Adipocyte (in vitro differentiated cells): ENCODE measurements at places on chromosomes 7 and 10.

- no peak for DNase-seq
These were observed 28.9 kb downstream of the ADD3 start for GRCh38 chr10:110036640-110037039.

- peak; percentile 89 for DNase-seq
These were observed 34.3 kb downstream of the HTRA1 start for GRCh38 chr10:122495406-122496340.

DNA sequence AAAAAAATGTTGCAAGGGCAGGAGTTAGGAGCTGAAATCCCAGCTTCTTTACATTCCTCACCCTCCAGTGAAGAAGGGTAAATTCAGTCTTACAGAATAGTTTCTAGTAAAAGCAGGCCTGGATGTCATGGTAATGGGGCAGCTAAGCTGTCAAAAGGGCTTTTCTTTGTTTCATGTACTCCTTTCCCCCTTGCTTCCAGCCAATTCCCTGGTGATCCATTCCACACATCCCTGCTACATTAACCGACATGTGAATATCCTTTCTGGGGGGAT lies 36.0 kb downstream of the RHEB start:
- no peak for DNase-seq

DNA sequence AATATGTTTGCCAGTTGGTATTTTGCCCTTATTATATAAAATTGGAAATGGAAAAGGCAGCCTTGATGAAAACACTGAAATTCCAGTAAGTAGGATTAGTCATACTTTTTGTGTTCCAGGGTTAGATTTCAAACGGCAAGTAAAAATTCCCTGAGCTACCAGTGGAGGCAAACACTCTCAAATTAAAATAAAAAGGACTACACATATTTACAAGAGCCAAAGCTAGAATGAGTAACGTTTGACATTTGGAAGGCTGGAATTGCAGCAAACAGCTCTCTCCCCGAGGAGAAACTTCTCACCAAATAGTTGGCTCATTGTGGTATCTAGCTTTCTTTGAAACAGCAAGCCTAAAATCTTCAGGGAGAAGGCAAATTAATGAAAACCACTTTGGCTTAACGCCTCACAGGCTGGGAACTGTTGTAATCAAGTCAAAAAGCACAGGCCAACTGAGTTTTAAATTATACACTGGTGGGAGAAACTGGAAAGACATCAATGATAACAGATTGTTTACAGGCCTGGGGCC lies 288.4 kb downstream of the SNX13 start:
- peak; percentile 86 for DNase-seq

DNA sequence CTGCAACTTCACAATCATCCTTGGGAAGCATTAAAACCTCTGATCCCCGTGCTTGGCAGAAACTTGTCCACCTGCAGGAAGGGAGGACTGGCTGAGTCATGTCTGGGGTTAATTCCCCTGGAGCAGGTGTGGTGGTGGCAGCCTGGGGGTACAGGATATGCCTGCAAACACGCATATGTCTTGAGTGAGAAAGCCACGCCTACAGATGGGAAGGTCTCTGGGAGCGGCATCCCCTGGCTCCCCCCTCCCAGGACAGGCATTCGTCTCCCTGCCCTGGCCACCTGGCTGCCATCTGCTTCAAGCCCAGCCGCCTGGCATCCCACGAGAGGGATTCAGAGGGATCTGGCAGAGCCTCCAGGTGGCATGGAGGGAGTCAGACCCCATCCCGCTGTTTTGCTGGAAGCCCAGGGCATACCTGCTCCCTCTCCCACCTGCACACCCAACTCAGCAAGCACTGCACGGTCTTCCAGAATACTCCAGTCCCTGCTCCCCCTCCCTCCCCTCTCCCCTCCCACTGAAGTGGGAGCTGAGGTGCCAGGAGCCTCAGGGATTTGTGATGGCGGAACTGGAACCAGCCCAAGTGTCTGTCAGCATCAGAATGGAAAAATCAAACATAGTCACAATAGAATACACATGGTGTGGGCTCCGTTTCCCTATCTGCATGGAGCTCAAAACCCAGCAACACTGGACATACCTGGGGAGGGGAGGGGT lies 61.0 kb downstream of the CAMK2B start:
- DNase-seq = no peak

DNA sequence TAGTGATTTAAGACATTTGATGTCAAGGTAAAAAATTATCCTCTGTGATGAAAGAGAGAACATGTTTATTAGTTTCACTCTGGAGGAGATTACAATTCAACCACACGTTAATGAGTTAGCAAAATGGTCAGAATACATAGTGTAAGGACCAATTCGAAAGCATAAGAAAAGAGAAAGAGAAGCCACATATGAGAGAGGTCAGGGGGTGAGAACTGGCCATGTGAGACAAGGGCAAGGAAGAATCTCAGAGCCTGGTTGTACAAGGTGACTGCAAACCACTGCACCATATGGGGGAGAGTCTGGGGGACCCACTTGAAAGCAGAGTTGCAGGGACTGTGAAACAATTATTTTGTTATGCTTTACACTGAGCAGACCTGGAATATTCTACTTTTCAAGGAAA lies 27.7 kb upstream of the BET1 start:
- DNase-seq = no peak

- DNase-seq = no peak
These were observed 22.8 kb downstream of the PWWP2B start for GRCh38 chr10:132419538-132420468.

DNA sequence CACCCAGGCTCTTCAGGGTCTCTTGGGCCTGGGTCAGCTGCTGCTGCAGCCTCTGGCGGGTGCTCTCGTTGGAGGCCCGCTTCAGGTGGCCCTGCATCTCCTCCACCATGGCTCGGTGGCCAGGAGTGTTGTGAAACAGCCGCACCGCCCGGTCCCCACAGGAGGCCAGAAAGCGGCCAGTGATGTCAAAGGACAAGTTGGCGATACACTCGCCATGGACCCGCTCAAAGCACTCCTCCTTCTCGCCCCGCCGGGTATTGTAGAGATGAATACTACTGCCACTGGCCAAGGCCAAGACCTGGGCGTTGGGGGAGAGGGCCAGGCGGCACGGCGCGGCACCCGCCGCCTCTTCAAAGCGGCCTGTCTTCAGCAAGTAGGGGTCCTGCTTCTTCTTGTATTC lies 7.9 kb downstream of the TBL2 start:
- no peak for DNase-seq

DNA sequence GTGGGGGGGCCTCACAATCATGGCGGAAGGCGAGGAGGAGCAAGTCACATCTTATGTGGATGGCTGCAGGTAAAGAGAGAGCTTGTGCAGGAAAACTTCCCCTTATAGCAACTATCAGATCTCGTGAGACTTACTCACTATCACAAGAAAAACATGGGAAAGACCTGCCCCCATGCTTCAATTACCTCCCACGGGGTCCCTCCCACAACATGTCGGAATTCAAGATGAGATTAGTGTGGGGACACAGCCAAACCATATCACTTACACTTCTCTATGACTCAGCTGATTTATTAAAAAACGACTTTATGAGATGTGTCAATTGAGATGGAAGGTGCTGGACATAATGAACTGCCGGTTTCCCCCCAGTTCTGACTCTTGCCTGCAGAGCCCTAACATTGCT lies 23.8 kb upstream of the CHN2 start:
- no peak for DNase-seq

DNA sequence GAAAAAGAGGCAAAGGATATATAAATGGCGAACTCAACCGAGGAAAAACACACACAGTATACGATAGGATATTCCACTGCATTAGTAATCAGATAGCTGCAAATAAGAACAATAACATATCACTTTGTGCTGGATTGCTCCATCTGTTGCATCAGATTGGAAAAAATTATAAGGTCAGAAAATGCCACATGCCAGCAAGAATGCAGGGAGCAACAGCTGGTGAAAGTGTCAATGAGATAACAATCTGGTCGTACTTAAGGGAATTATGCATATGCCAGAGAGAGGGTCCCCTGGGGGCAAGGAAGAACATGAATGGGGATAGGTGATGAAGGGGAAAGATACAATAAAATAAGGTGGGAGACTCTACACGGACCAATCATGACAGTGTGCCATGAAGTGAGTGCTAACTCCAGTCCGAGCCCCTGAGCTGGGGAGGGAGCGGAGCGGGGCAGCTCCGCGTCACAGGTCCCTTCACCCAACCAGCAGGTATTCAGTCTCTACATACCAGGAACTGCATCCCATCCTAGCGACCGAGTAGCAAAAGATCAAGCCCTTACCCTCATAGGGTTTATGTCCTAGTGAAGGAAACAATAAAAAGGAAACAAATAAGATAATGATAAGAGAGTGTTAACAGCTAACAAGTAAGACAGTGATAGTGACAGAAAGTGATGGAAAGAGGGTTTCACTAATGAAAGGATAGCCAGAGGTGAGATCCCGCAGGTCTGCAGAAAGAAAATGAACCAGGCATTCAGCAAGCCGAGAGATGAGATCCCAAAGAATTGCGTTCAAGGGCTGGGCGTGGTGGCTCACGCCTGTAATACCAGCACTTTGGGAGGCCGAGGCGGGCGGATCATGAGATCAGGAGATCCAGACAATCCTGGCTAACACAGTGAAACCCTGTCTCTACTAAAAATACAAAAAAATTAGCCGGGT lies 9.4 kb downstream of the MPP7 start:
- peak; percentile 38 for DNase-seq

DNA sequence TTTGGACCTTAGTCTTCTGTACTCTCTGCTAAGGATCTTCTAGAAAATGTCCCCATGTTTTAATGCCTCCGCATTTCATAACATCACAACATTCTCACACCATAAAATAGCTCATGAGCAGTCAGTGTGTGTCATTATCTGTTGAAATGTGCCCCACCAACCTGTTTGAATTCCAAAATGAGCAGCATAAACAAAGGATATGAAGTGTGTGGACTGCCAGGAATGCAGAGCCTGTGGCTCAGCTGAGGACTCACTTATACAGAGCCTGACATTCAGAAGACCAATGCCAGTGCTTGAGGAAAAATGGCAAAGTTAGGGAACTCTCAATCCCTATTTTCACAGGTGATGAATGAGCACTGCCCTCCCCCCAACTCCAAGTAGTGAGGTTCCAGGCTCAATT lies 621.4 kb downstream of the POM121L12 start:
- DNase-seq = no peak

DNA sequence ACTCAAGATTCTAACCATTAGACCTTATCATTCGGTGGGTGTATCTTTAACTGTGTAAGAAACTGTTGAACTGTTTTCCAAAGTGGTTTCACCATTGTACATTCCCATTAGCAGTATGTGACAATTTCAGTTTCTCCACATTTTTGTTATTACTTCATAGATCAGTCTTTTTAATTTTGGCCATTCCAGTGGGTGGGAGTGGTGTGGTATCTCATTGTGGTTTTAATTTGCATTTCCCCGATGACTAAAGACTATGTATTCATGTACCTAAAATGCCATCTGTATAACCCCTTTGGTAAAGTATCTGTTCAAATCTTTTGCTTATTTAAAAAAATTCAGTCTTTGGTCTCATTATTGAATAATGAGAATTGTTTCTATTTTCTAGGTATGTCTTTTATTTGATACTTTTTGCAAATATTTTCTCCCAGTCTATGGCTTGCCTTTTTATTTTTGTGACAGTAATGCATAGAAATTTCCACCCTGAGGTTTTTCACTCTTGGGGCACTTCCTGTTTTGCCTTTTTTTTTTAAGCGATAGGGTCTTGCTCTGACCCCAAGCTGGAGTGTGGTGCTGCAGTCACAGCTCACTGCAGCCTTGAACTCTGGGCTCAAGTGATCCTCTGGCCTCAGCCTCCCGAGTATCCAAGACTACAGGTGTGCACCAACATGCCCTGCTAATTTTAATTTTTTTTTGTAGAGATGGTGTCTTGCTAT lies 141.1 kb upstream of the ITGB1 start:
- DNase-seq = no peak

- no peak for DNase-seq
These were observed 34.3 kb downstream of the TET1 start for GRCh38 chr10:68594405-68594804.

- DNase-seq = no peak
These were observed 27.4 kb upstream of the LOXL4 start for GRCh38 chr10:98295401-98295811.

DNA sequence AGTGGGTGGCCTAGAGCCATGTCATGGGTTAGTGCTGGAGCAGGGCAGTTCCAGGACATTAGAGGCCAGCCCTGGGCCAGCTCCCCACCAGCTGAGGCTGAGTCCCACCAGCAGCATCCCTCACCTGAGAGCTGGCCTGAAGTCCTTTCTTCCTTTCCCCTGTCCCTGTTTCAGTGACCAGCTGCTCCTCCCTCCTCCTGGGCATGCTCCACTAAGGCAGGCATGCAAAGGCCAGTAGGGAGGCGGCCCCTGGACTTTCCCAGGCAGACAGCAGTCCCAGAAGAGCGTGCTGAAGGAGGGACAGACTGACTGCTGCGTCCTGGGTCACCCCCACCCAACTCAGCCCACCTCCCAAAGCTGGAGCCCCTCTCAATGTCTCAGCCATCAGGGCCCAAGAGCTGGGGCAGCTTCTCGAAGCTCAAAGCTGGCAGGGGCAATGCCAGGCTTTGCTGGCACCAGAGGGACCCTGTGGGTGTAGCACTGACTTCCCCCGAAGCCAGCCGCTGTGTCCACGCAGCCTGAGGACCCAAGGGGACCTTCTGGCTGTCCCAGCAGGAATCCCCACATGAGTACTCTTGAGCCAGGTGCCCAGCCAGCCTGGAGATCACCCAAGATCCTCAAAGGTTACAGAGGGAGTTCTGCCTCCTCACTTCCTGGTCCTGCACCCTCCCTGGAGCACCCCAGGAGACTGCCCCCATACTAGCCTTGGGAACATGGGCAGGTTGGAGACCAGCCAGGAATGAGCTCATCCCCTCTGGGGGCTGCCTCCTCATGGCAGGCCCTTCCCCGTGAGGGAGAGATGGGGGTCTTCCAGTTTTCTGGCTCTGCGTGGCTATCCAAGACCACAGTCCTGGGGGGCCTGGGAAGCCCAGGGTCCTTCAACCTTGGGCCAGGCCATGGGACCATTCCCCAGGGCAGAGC lies 35.2 kb upstream of the RET start:
- DNase-seq = no peak

GRCh38 chr10:29067161-29067560 lies 221.7 kb upstream of the LYZL1 start:
- DNase-seq = peak; percentile 91

DNA sequence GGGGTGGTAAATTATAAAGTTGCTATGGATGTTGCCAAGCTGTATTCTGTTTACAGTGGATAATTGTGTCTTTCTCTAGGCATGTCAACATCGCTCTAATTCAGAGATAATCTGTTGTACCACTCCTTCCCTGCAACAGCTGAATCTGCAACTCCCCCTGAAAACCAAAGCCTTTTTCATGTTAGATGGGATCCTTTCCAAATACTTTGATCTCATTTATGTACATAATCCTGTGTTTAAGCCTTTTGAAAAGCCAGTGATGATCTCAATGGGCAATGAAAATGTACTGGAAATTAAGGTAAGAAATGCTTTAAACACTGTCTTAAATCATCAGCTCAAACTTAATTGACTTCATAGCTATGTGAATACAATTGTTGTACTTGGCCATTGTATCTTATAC lies 91.0 kb downstream of the MET start:
- no peak for DNase-seq
